ENCODE measurements at places on chromosomes 5 and 9.

DNA sequence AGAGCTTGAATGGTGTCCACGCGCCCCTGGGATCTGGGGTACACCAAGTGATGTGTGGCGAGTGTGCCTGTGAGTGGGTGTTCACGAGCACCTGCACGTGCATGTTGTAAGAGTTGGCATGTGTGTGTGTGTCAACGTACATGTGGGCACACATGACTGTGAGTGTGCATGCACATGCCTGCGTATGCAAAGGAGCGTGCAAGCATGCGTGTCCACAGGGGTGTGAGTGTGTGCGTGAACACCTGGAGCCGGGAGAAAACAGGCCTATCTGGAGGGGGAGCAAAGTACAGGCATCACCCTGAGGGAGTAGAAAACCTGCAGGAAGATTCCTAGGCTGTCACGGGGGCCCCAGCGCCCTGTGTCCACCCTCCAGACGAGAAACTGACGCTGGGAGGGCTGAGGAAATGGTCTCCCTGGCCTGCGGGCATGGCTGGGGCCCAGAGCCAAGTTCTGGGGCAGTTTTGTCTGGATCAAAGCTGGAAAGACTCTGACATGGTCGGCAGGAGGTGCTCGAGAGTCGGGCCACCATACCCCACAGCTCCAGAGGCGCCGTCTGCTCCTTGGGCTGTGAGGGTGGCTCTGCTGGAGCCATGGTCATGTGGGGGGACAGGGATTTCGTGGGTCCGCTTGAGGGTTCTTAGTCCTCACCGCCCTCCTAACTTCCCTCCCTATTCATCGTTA is 31.8 kb downstream of the PTGES start:
- no peak for DNase-seq

DNA sequence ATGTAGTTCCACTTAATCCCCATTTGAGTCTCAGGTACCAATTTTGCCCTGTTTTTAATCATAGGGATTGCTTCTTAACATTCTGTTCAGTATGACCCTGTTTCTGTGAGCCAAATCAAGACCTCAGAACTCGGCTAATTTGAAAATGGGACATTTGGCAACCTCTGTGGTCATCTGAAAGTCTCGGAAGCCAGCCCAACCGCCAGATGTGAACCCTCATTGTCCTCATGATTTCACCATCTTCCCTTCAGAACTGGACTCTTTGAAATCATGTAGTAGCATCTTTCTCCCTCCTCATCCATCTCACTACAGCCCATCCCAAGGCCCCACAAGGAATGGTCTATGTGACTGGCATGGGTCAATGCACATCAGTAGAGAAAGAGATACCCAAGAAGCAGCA is 88.9 kb downstream of the S1PR3 start:
- no peak for DNase-seq

DNA sequence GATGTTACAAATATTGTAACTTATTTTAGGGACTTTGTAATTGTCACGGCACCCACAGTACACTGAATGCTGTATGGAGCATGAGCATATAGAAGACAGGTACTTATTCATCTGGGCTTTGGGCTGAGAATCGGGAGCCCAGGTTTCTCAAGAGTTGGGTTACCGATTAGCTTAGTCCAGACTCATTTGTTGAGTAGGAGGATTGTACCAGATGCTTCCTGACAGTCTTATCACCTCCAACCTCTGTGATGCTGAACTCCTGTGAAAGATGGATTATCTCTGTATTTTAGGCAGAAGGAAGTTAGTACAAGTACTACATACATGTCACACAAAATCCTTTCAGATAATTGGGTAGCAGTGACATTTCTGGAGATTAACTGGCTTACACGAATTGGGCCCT is 79.2 kb downstream of the SV2C start:
- DNase-seq: no peak

- no peak for DNase-seq
These were observed 191.2 kb downstream of the PIK3R1 start for GRCh38 chr5:68406767-68407241.

DNA sequence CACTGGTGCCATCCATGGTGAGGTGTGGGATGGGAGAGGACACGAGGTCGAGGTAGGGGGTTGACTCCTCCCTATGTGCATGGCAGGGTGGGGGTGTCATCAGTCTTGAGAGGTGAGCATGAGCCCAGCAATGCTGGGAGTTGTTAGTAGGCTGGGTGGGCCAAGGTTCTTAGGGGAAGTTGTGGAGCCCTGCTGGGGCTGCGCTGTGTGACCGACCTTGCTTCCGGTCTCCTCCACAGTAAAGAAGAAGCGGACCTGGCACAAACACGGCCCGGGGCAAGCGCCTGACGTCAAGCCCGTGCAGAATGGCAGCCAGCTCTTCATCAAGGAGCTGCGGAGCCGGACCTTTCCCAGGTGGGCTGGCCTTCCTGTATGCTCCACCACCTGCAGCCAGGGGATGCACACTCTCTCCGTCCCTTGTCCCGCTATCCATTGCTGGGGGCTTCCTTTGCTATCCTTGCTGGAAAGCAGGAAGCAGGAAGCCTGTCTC is 59.8 kb downstream of the PHF2 start:
- DNase-seq: no peak

- no peak for DNase-seq
These were observed 6.1 kb downstream of the AFAP1L1 start for GRCh38 chr5:149277801-149278200.

GRCh38 chr5:127793052-127793451 is 89.9 kb downstream of the CCDC192 start:
- DNase-seq: no peak

DNA sequence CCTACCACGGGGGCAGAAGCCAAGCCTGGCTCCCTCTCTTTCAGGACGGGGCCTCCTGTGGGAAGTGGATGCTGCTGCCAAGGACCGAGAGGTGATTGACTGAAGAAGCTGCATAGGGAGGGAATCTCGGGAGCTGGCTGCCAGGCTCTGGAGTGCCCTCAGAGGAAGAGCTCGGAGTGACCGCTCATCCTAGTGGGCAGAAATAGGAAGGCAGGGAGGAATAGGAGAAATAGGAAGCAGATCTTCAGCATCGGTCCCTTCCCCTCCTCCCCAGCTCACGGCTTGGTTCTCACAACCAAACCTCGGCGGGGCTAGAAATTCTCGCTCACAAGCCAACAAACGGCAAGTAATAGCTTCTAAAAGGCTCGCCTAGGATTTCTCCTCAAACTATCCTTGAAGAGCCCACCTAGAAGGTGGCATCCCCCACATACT is 159.9 kb upstream of the RAI14 start:
- no peak for DNase-seq

DNA sequence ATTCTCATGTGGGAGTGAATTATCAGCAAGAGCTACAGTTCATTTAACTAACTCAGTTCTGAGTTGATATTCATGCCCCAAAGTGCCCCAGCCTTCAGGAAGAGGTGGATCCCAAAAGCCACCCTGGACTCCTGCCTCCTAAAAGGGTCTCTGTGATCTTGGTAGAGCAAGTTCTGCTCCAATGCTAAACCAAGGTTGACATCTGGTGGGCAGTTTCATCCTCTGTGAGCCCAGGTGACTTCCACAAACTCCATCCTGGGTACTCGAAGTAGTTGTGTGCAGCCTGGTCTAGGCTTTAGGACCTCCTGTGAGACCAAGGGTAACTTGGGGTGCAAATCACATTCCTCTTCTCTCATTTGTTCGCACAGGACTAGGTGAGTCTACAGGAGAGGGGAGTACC is 816.8 kb downstream of the MTRR start:
- no peak for DNase-seq

DNA sequence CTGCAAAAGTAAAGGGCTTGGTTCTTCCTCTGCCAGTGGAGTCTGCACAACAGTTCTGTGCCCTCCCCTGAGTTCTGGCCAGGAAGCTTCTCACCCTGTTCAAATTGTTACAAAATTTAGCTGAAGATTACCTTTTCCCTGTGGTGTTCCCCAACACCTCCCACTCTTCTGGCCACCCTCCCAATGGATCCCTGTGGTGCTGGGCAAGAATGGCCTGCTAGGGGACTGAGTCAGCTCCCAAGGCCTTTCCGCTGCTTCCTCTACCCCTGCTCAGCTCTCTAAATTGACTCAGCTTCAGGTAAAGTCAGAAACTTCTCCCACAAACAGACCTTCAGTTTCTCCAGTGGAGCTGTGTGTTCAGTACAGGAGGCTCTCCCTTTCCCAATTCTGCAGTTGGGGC is 186.0 kb downstream of the NR2F1-AS1 start:
- no peak for DNase-seq

DNA sequence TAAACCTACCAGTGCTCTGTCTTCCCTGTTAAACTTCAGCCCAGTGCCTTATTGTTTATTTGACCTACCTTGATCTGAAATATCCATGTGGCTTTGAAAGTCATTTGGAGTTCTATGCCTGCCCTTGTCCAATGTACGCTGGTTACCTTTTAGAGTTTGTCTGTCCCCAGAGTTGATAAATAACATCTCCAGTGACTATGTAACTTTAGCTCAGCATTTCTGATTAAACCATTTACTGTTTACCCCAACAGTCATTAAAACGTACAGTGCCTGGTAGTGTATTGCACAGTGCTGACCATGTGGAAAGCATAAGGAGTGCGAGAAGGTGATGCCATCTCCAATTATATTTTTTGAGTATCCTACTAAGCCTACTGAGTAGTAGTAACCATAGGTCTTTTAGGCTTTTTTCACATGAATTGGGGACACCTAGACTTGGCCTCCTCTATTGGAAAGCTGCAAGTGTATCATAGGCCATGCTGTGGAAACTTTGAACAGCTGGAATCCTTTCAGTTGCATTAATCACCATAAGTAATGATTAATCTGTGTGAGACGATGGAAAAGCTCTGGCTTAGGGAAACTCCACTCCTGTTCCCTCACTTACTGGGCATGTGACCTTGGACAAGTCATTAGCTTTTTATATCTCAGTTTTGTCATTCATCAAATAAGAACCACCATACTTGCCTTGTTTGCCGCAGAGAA is 93.5 kb downstream of the MAST4 start:
- no peak for DNase-seq

Measured in SK-N-DZ (cell line).